IgD-negative memory B cell (primary cell): ENCODE measurements at places on chromosomes 4 and X. TPM values are rescaled to one million over a fixed set of nuclear protein-coding genes. Genes with fewer than 3 reads are reported as not detected.

PRRG3 gene
- not detected for polyA plus RNA-seq

FDCSP gene
- polyA plus RNA-seq, result not detected

RS1 gene
- polyA plus RNA-seq, result not detected

RNF175 gene
- not detected for polyA plus RNA-seq

TRIML2 gene
- not detected for polyA plus RNA-seq

HSFX4 gene
- polyA plus RNA-seq, result not detected

FGB gene
- polyA plus RNA-seq, result not detected

CXCL6 gene
- polyA plus RNA-seq, result not detected

RTL5 gene
- not detected for polyA plus RNA-seq

MAGED4 gene
- polyA plus RNA-seq, result 1.1 TPM

SLC6A8 gene
- 0.08 TPM for polyA plus RNA-seq

TLR7 gene
- polyA plus RNA-seq, result 26.1 TPM

IL2 gene
- not detected for polyA plus RNA-seq

HELT gene
- polyA plus RNA-seq, result not detected

FGFBP1 gene
- polyA plus RNA-seq, result not detected

EVC2 gene
- polyA plus RNA-seq, result 0.50 TPM

SMS gene
- 53.0 TPM for polyA plus RNA-seq

NPFFR2 gene
- not detected for polyA plus RNA-seq
